ENCODE measurements at places on chromosomes 11 and 22.

DNA sequence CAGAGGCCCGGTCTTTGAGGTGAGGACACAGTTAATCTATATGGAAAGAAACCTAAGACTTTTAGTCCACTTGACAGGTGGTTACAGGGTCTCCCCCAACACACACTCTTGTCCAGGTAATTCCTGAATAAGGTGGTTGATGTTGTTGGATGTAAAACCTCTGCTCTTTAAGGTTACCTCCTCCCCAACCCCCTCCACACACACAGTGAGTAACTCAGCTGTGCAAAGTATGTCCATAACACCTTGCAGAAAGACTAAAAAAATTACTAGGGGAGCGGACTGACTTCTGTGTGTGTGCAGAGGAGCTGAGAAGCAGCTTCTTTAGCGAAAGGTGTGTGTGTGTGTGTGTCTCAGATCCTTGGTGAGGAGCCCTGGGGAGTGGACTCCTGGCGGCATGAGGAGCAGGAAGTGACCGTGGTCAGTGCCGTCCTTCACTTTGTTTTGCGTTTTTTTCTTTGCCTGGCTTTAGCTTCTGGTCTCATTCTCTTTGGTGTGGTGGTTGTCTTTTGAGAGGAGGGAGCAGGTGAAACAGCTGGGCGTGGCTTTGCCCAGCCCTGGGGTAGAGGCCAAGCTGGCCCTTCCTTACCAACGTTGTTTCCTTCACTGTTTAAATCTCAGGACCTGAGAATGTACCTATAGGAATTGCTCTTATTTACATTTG lies 1.7 kb downstream of the ZBED4 start:
- DNase-seq: no peak
- H3K4me1 ChIP-seq: peaks cover 22% of the 10 kb centered on the region
- no peaks in the 10 kb centered on the region for H3K27me3 ChIP-seq
- no peak overlapping the region for H3K4me3 ChIP-seq
- H3K27ac ChIP-seq: peak overlapping the region; percentile 90

DNA sequence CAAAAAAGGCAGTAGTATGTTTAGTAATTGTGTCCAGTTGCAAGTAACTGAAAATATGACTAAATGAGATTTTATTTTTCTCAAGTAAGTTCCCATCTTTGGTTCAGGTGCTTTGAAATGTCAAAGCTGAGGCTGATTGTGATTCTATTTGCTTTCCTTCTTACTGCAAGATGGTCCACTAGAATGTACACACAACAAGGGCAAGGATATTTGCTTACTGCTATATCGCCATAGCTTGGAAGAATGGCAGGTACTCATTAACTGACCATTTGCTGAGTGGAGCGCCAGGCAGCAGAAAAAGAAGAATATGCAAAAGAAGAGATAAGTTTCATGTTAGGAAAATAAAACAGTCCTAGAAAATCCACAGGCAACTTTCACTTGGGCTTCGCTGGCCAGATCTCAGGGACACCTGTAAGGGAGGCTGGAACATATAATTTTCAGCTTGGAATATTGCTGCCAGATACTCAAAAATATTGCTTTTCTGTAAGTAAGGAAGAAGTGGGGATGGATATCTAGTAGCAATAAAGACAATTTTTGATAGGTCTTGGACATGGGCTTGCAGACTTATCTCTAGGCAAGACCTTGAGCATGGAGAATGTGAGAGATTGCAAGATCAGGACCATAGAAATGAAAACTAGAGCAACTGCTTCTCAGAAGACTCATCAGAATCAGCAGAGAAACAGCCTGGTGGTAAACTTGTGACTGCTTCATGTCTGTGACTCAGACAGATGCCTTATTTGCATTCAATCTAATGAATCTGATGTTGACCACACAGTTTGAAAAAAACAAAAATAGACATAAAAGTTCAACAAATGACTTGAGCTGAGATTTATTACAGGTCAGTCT lies 44.8 kb upstream of the OR9Q1 start:
- peaks cover 13% of the 10 kb centered on the region for H3K4me1 ChIP-seq
- H3K36me3 ChIP-seq: no peaks in the 10 kb centered on the region
- no peaks in the 10 kb centered on the region for H3K27me3 ChIP-seq
- H3K27ac ChIP-seq: no peak overlapping the region
- no peak for DNase-seq
- H3K4me3 ChIP-seq: no peak overlapping the region

- no peak overlapping the region for H3K4me3 ChIP-seq
- peaks cover 10% of the 10 kb centered on the region for H3K4me1 ChIP-seq
- H3K36me3 ChIP-seq: no peaks in the 10 kb centered on the region
- no peak overlapping the region for H3K27ac ChIP-seq
- no peak for DNase-seq
Observed at GRCh38 chr22:46262449-46263215, 511 bp downstream of the PKDREJ start.

GRCh38 chr11:119709638-119710346 lies 19.2 kb downstream of the NECTIN1 start:
- peaks cover 3% of the 10 kb centered on the region for H3K36me3 ChIP-seq
- H3K4me1 ChIP-seq: peaks cover 68% of the 10 kb centered on the region
- H3K27me3 ChIP-seq: no peaks in the 10 kb centered on the region
- H3K27ac ChIP-seq: peak overlapping the region; percentile 28
- H3K4me3 ChIP-seq: no peak overlapping the region

- H3K36me3 ChIP-seq: no peaks in the 10 kb centered on the region
- H3K4me3 ChIP-seq: no peak overlapping the region
- no peaks in the 10 kb centered on the region for H3K27me3 ChIP-seq
- no peak overlapping the region for H3K27ac ChIP-seq
Observed at GRCh38 chr11:73969091-73969490, 13.6 kb downstream of the UCP2 start.

DNA sequence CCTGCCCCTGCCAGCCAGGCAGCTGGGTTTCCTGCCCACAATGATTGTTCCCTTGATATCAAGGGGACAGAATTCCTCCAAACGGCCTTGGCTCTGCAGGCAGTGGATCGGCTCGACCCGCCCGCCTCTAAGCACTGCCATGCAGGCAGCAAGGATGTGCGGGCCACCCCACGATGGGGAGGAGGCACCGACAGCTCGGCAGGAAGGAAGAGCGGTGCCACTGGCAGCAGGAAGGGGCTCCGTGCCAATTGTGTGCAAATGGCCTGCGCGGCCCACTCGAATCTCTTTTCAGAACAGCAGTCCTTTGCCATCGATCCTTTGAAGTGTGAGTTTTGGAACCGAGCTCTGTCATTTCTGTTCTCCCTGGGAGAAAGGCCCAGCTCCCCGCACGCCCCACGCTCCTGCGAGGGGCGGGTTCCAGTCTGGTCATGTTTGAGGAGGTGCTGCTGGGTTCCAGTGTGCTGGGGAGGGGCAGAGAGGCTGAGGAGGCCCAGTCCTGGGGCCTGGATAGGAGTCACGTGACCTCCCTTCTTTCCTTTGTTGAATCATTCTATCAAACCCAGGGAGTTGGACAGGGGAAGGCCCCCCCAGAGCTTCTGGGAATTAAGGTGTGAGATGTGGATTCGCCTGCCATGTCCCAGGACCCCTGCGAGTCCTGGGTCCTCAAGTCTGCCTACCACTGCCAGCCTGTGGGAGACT lies 406.0 kb downstream of the CTTN start:
- H3K27ac ChIP-seq: no peak overlapping the region
- DNase-seq: no peak
- no peaks in the 10 kb centered on the region for H3K4me1 ChIP-seq
- no peaks in the 10 kb centered on the region for H3K27me3 ChIP-seq
- no peak overlapping the region for H3K4me3 ChIP-seq
- peaks cover 12% of the 10 kb centered on the region for H3K36me3 ChIP-seq

GRCh38 chr11:60857378-60858232 lies 1.9 kb upstream of the PTGDR2 start:
- no peak overlapping the region for H3K27ac ChIP-seq
- no peak overlapping the region for H3K4me3 ChIP-seq
- no peaks in the 10 kb centered on the region for H3K27me3 ChIP-seq
- no peaks in the 10 kb centered on the region for H3K36me3 ChIP-seq
- no peak for DNase-seq

GRCh38 chr22:18985780-18986179 lies 49.7 kb upstream of the PRODH start:
- H3K4me1 ChIP-seq: no peaks in the 10 kb centered on the region
- H3K27ac ChIP-seq: no peak overlapping the region
- no peaks in the 10 kb centered on the region for H3K27me3 ChIP-seq
